ENCODE measurements at places on chromosomes 4 and X. TPM values are rescaled to one million over a fixed set of nuclear protein-coding genes. Genes with fewer than 3 reads are reported as not detected.

STIM2 gene
- total RNA-seq = 98.7 TPM

EXOC1 gene
- total RNA-seq = 37.0 TPM

- H3K27ac ChIP-seq = no peak overlapping the region
- no peak for DNase-seq
- H3K4me1 ChIP-seq = peaks cover 25% of the 10 kb centered on the region
These were observed 3.5 kb upstream of the GSX2 start for GRCh38 chr4:54096295-54096962.

TBC1D9 gene
- 1.2 TPM for total RNA-seq

BEND4 gene
- total RNA-seq = 0.26 TPM

- H3K4me3 ChIP-seq = no peak overlapping the region
- H3K36me3 ChIP-seq = no peaks in the 10 kb centered on the region
- no peaks in the 10 kb centered on the region for H3K27me3 ChIP-seq
- no peak for DNase-seq
These were observed 743.7 kb downstream of the C4orf33 start for GRCh38 chr4:129839687-129840086.

DNA sequence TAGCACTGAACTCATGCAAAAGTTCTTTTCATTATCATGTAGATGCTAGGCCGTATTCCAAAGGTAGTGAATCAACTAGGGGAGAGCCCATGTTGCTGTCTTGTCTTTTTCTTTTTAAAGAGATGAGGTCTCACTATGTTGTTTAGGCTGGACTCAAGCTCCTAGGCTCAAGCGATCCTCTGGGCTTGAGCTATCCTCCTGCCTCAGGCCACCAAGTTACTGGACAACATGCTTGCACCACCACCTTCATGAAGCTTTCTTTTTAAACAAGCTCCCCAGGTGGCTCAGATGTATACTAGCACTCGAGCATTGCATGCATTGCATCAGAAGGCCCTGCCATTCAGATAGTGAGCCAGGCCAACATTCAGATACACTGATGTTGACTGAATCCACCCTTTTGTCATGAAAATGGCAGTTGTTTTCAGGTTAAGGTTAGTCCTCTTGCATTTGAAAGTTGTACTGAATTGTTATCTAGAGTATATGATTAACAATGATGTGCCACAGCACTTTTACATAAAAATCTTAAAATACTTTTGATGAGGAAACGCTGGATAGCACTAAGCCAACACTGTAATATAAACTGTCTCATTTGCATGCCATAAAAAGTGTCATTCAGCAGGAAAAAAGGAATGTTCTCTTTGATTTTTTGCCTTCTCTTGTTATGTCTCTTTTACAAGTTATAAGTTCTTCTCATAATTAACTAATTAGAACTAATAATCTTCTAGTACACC lies 76.7 kb downstream of the FNIP2 start:
- DNase-seq = no peak
- H3K27me3 ChIP-seq = no peaks in the 10 kb centered on the region
- no peaks in the 10 kb centered on the region for H3K36me3 ChIP-seq
- H3K4me1 ChIP-seq = no peaks in the 10 kb centered on the region
- H3K4me3 ChIP-seq = no peak overlapping the region
- no peak overlapping the region for H3K27ac ChIP-seq

NDST4 gene
- total RNA-seq = not detected

DUSP9 gene
- not detected for total RNA-seq

DNA sequence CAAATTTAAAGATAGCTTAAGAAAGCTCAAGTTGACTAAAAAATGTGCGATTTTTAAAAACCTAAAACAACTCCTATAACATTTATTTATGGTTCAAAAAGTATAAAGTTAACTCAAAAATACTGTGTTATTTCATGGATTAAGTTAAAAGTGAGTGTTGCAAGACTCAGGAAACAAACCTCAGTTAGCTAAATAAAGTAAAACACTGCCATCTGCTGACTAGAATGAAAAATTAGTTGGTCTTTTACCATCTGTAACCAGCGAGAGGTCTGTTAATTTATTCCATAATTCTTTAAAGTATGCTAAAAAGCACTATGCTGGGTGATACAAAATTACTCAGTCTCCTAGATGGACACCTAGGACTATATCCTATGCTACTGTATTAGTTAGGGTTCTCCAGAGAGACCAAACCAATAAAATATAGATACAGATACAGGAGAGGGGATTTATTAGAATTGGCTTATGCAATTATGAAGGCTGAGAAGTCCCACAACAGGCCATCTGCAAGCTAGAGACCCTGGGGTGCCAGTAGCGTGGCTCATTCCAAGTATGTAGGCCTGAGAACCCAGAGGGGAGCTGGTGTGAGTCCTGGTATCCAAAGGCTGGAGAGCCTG lies 4.9 kb upstream of the WDFY3 start:
- peaks cover 8% of the 10 kb centered on the region for H3K27me3 ChIP-seq
- no peak for DNase-seq
- H3K4me3 ChIP-seq = no peak overlapping the region
- no peak overlapping the region for H3K27ac ChIP-seq
- peaks cover 3% of the 10 kb centered on the region for H3K4me1 ChIP-seq
- H3K36me3 ChIP-seq = no peaks in the 10 kb centered on the region

ATP10D gene
- 3.3 TPM for total RNA-seq

- no peak for DNase-seq
- H3K27me3 ChIP-seq = no peaks in the 10 kb centered on the region
- H3K4me3 ChIP-seq = no peak overlapping the region
- H3K27ac ChIP-seq = no peak overlapping the region
These were observed 465.1 kb downstream of the PDHA2 start for GRCh38 chr4:96305030-96305429.

- peaks cover 3% of the 10 kb centered on the region for H3K4me1 ChIP-seq
- H3K27me3 ChIP-seq = no peaks in the 10 kb centered on the region
- no peak overlapping the region for H3K27ac ChIP-seq
- no peak overlapping the region for H3K4me3 ChIP-seq
- DNase-seq = no peak
These were observed 9.7 kb downstream of the JADE1 start for GRCh38 chr4:128819082-128819742.

DNA sequence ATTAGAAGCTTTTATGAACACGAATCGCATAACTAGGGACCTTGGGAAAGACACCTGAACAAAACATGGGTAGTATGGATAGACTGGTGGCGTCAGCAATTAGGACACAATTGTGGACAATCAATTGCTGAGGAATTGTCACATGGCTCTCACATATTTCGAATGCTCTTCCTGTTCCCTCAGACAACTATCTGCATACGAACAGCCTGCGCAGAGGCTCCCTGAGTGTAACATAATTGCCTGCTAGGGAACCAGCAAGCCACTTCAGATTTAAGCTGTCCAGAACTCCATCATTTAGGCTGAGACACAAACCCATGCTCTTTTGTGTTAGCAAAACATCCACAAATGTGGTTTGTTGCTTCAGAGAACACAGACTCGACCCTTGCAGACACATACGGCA lies 160.8 kb downstream of the MGST2 start:
- no peak for DNase-seq
- H3K4me1 ChIP-seq = no peaks in the 10 kb centered on the region
- no peaks in the 10 kb centered on the region for H3K27me3 ChIP-seq
- H3K4me3 ChIP-seq = no peak overlapping the region
- H3K27ac ChIP-seq = no peak overlapping the region
- no peaks in the 10 kb centered on the region for H3K36me3 ChIP-seq

DNA sequence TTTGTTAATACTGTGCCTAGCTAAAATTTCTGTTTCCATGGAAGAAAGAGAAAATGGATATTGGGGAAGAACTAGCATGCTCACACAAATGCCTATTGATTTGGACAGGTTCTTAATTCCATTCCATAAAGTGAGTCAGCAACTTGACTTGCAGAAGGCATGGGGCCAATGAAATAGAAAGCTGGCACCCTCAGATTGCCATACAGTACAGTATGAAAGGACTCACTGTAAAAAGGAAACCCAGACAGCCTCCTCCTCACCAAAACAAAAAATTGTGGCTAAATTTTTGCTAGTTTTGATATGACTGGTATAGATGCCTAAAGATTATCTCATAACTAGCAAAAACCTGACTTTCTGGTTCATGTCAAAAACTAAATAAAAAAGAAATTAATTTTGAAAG lies 11.2 kb upstream of the TAB3 start:
- H3K36me3 ChIP-seq = no peaks in the 10 kb centered on the region
- no peaks in the 10 kb centered on the region for H3K27me3 ChIP-seq
- H3K4me3 ChIP-seq = no peak overlapping the region
- no peaks in the 10 kb centered on the region for H3K4me1 ChIP-seq

RAB39B gene
- 12.8 TPM for total RNA-seq

GRCh38 chr4:189053621-189054020 lies 887.1 kb upstream of the FRG1 start:
- H3K36me3 ChIP-seq = no peaks in the 10 kb centered on the region
- H3K4me1 ChIP-seq = no peaks in the 10 kb centered on the region
- DNase-seq = no peak
- H3K4me3 ChIP-seq = no peak overlapping the region
- H3K27ac ChIP-seq = no peak overlapping the region

NWD2 gene
- not detected for total RNA-seq

- no peaks in the 10 kb centered on the region for H3K36me3 ChIP-seq
- no peaks in the 10 kb centered on the region for H3K27me3 ChIP-seq
- no peak overlapping the region for H3K4me3 ChIP-seq
- no peaks in the 10 kb centered on the region for H3K4me1 ChIP-seq
- DNase-seq = no peak
- no peak overlapping the region for H3K27ac ChIP-seq
These were observed 196.0 kb upstream of the RBPJ start for GRCh38 chr4:26124753-26125321.

PF4V1 gene
- total RNA-seq = not detected

DNA sequence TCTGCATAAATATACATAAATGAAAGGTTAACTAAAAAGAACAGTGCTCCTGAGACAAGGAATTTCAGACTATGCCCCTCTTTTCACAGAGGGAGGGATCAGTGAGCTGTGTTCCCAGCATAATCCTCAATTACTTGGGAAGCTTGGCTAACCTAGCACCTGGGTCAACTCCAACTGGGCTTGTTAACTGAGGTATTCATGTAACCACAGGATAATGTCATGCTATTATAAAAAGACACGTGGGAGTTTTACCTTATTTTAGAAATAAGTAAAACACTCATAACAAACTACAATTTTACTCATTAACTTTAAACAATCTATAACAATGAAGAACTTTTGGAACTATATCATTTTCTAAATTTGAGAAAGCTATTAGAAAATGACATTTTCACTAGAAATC lies 48.6 kb downstream of the RPGR start:
- H3K27me3 ChIP-seq = no peaks in the 10 kb centered on the region
- no peak overlapping the region for H3K4me3 ChIP-seq

- no peaks in the 10 kb centered on the region for H3K4me1 ChIP-seq
- no peak for DNase-seq
- H3K36me3 ChIP-seq = no peaks in the 10 kb centered on the region
- H3K4me3 ChIP-seq = peak within 1 kb of the TSS; percentile 70
- H3K27ac ChIP-seq = no peak within 1 kb of the TSS
These were observed at the start of gene TCEAL4 for GRCh38 chrX:103585411-103586313. TCEAL4 (plus strand) TSS chrX:103585515; CDS start chrX:103586676, 1,161 bp downstream.

MGARP gene
- 0.25 TPM for total RNA-seq

DNA sequence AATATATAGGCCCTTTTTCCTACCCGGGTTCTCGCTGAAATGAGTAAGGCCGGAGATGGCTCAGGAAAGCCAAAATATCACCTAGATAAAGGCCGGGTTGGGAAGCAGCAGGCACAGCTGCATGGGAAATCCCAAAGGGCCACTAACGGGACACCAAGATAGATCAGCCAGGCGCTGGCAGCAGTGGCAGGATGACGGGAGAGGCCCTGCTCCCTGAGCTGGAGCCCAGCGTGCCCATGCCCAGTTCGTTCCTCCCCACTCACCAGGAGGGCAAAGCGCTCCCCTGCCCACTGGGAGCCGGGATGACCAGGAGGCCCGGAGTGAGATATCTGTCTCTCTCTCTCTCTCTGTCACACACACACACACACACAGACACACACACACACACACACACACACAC lies 109.8 kb downstream of the DCTD start:
- no peak overlapping the region for H3K27ac ChIP-seq
- H3K4me3 ChIP-seq = no peak overlapping the region
- H3K4me1 ChIP-seq = peaks cover 33% of the 10 kb centered on the region
- no peaks in the 10 kb centered on the region for H3K36me3 ChIP-seq
- no peak for DNase-seq

DNA sequence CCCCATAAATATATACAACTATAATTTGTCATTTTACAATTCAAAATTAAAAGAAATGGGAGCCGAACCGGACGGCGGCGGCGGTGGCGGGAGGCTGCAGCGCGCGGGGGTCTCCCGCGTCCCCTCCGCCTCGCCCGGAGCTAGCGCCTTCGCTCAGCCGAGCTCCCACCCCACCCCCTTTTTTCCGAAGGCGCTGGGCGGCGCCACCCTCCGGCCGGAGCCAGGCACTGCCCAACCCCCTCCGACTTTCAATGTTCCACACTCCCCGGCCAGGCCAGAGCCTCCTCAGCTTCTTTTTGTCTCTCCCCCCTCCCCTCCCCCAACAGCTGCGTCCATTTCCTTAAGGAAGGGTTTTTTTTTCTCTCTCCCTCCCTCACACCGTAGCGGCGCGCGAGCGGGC lies 214.1 kb upstream of the GEMIN8 start:
- no peaks in the 10 kb centered on the region for H3K36me3 ChIP-seq
- no peaks in the 10 kb centered on the region for H3K27me3 ChIP-seq
- no peak overlapping the region for H3K4me3 ChIP-seq
- no peaks in the 10 kb centered on the region for H3K4me1 ChIP-seq

DNA sequence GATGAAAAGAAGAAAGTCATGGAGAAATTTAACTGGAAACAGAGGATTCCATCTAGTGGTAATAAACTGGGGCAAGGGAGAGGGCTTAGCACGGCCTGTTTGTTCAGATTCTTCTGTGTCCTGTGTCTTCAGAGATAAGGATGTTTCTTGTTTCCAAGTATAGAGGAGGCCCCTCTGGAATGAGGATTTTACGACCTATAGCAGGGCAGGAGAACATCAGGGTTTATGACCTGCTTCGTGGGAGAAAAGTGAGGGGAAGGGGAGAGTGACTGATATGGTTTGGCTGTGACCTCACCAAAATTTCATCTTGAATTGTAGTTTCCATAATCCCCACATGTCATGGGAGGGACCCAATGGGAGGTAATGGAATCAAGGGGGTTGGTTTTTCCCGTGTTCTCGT lies 93.0 kb upstream of the LDB2 start:
- no peaks in the 10 kb centered on the region for H3K27me3 ChIP-seq
- DNase-seq = no peak
- H3K27ac ChIP-seq = no peak overlapping the region
- no peak overlapping the region for H3K4me3 ChIP-seq
- no peaks in the 10 kb centered on the region for H3K36me3 ChIP-seq

All from T-cell (primary cell).